ENCODE measurements at places on chromosomes 2 and 18.
A peak's percentile ranks its signal among the peaks of the same experiment; 100 is the strongest.

DNA sequence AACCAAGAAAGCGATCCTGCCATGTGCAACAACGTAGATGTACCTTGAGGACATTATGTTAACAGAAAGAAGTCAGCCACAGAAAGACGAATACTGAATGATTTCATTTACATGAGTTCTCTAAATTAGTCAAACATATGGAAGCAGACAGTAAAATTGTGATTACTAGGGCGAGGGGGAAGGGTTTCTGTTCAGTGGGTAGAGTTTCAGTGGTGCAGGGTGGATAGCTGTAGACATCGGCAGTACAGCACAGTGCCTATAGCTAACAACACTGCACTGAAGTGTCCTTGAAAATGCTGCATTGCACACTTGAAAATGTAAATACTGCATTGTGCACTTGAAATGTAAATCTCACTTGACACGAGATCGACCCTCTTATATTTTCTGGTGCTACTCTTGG, 275.3 kb downstream of the GALR1 start:
- no peaks in the 10 kb centered on the region for H3K27me3 ChIP-seq
- no peaks in the 10 kb centered on the region for H3K36me3 ChIP-seq
- H3K27ac ChIP-seq, result no peak overlapping the region
- DNase-seq, result no peak

DNA sequence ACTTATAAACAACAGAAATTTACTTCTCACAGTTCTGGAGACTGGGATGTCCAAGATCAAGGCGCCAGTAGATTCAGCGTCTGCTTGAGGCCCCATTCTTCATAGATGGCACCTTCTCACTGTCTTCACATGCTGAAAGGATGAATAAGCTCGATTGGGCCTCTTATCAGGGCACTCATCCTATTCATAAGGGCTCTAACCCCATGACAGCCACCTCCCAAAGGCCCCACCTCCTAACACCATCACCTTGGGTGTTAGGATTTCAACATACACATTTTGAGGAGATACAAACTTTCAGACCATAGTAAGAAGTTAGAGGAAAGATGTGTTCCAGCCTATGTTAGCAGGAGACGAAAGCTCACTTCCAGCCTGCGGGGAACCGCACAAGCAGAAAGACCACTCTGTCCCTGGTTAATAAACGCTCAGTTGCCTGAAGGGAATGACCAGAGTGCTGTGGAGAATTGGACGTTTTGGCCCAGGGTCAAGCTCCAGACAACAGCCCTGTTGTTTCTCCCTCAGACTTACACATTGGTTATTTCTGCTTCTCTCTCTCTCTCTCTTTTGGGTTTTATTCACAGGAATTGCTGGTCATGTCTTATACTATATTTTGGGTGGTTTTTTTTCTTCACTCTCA, 90.3 kb downstream of the MAPRE2 start:
- H3K27ac ChIP-seq, result no peak overlapping the region
- H3K4me3 ChIP-seq, result no peak overlapping the region
- no peaks in the 10 kb centered on the region for H3K27me3 ChIP-seq

DNA sequence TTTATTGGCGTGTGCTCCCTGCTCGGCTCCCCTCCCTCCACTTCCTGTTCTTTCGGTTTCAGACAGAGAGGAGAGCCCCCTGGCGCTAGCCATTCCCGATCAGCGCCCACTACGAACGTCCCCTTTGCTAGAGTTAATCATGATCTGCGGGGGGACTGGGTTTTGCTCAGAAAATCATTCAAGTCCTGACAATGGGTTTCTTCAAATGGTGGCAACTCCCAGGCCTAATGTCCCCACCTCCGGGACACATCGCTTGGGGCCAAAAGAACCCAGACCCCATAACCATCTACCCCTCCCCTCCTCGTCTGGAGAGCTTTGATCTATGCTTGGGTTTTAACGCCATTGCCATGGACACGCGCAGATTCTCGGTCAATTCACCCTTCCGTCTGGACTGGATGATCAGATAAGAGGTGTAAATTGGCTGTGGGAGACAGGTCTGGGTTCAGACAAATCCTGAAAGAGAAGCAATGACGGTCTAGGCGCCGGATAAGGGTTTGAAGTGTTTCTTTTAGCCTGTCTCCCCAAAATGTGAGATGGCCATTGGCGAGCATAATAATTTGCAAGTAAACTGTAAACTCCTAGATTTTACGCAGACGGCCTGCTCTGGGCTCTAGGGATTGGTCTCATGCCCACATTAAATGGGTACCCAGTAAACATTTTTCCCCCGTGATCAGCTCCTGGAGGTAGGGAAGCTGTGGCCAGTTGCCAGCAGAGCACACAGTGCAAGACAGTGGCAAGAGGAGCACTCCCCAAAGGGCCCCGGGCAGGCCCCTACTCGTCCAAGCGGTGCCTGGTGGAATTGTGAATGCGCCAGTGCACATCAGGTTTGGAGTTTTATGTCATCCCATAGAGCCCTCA, 4.7 kb downstream of the NRP2 start:
- peaks cover 15% of the 10 kb centered on the region for H3K4me1 ChIP-seq
- peak overlapping the region; percentile 90 for H3K4me3 ChIP-seq
- H3K36me3 ChIP-seq, result peaks cover 7% of the 10 kb centered on the region

DNA sequence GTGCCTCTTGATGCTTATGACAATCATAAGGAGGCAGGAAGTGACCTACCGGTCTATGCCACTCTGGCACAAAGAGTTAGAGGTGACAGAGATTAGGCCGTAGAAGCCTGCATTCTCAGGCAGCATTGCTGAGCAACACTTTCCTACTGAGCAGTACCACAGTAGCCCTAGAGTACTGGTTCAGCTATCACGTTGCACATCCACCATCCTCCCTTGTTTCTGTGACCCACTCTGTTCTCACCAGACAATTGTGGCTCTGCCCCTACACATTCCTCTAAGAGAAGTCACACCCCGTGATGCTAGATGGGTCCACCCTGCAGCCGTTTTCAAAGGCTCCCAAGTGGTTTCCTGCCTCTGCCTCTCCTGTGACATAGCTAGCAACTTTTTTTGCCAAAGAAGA, 22.6 kb upstream of the SUCLG1 start:
- H3K4me1 ChIP-seq, result peaks cover 6% of the 10 kb centered on the region
- H3K4me3 ChIP-seq, result no peak overlapping the region
- H3K36me3 ChIP-seq, result no peaks in the 10 kb centered on the region
- H3K27ac ChIP-seq, result no peak overlapping the region

GRCh38 chr2:173075056-173075780, 428 bp upstream of the MAP3K20 start:
- DNase-seq, result no peak
- no peaks in the 10 kb centered on the region for H3K36me3 ChIP-seq
- H3K27me3 ChIP-seq, result no peaks in the 10 kb centered on the region
- peak overlapping the region; percentile 94 for H3K27ac ChIP-seq
- H3K4me3 ChIP-seq, result peak overlapping the region; percentile 95
